Esophagus mucosa (tissue), 1 donor: ENCODE measurements at places on chromosomes 7 and 10. TPM values are rescaled to one million over a fixed set of nuclear protein-coding genes. Genes with fewer than 3 reads are reported as not detected.
A peak's percentile ranks its signal among the peaks of the same experiment; 100 is the strongest.

GRCh38 chr7:46131916-46132795, 211.1 kb upstream of the IGFBP3 start:
- no peak for ATAC-seq

- ATAC-seq, result no peak
These were observed 74.9 kb downstream of the NUDCD3 start for GRCh38 chr7:44415510-44415909.

GRCh38 chr7:42014625-42015618, 222.1 kb downstream of the GLI3 start:
- peak; percentile 85 for ATAC-seq

GRCh38 chr7:101838837-101839483, 21.5 kb downstream of the CUX1 start:
- peak; percentile 29 for ATAC-seq

Gene KCND2
- total RNA-seq, result not detected

Gene LRRC18
- total RNA-seq, result not detected

Gene ADAMTS14
- total RNA-seq, result 0.64 TPM
